Right cardiac atrium (tissue), 5 donors: ENCODE measurements at places on chromosomes 2 and 18. TPM values are rescaled to one million over a fixed set of nuclear protein-coding genes. Genes with fewer than 3 reads are reported as not detected.

- no peak for DNase-seq
Observed at GRCh38 chr2:107932979-107933378, 53.3 kb upstream of the SLC5A7 start.

SERPINB3 gene
- total RNA-seq, result not detected

GRCh38 chr2:10338270-10339188 is 35.8 kb downstream of the HPCAL1 start:
- DNase-seq, result no peak

DNA sequence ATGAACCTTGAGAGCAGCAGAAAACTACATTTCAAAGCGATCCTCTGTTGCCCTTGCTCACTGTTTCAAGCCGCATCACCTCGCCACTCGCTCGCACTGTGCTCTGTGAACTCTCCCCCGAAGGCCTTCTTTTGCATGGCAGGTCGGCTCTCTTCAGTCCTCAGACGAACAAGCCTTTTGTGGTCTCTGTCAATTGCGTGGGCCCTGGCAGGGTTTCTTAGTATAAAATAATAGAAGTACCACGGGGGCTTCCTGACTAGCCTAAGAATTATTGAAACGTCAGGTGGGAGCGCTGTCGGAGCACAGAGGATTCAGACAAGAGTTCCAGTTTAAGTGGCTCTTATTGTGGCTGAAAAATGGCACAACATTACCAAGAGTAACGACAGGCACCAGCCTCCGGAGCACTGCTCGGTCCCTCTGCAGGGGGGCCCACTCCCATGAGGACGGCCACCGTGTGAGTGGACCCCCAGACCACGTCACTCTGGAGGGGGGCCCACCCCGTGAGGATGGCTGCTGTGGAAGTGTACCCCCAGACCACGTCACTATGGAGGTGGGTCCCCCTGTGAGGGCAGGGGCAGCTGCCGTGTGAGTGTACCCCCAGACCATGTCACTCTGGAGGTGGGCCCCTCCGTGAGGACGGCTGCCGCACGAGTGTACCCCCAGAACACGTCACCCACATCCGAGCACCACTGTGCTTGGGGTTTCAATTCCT is 237.7 kb downstream of the HDAC4 start:
- DNase-seq, result peak; percentile 20

DNA sequence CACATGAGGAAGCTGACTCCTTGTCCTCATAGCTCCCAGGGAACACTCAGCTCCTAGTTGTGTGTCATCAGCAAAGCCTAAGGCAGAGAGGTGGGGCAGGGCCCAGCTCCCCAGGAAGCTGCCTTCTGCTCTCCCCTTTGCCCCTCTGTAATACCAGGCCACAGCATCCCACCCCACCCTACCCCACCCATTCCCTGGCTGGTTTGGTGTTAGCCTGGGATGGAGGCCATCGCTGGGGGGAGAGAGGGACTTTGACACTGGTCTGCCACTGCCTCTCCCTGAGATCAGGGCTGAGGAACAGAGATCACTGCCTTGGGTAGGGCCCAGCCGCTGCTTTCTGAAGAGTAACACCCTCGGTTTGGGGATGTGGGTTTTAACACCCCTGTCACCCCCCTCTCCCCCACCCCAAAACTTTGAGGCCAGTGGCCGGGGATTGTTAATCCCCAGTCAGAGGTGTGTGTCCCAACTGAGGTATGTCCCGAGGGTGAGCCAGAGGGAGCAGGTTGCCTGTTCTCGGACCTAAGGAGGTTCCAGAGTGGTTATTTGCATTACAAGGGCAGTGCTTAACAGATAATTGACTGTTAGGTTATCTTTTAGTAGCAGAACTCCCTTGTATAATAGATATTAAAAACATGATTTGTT is 41.4 kb downstream of the TET3 start:
- no peak for DNase-seq

POTEJ gene
- total RNA-seq, result 2.1 TPM

DNA sequence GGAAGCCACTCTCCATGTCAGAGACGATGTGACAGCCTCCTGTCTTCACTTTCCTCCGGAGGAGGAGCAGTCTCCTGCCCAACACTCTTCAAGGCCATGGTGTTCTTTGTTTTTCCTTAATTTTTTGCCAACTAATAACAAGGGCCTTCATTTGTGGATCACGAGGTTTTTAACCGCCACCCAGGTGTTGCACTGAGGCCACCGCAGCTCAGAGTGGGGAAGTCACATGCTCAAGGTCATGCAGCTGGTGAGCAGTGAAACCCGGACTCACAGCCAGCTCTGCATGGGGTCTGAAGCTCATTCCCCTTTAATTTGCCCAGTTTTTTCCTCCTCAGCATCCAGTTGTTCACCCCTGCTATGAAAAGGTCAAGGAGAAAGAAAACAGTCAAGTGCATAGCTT is 19.6 kb downstream of the ENOSF1 start:
- DNase-seq, result no peak

DNA sequence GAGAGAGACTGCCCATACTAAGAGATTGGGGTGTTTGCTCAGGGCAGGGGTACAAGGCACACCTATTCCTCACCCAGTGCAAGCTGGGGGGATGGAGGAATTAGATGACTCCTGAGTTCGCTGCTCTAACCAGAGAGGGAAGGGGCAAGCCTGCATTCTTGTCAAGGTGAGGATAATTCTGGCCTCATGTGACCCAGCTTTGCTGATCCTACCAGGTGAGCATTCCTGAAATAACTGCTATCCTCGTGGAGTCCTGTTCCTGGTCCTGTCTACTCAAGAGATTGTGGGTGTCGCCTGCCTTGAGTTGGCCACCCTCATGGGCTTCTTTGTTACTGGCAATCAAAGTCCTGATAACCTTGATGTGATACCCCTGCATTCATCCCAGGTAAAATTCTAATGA is 206.0 kb downstream of the SPP2 start:
- DNase-seq, result no peak

MC2R gene
- not detected for total RNA-seq

DNA sequence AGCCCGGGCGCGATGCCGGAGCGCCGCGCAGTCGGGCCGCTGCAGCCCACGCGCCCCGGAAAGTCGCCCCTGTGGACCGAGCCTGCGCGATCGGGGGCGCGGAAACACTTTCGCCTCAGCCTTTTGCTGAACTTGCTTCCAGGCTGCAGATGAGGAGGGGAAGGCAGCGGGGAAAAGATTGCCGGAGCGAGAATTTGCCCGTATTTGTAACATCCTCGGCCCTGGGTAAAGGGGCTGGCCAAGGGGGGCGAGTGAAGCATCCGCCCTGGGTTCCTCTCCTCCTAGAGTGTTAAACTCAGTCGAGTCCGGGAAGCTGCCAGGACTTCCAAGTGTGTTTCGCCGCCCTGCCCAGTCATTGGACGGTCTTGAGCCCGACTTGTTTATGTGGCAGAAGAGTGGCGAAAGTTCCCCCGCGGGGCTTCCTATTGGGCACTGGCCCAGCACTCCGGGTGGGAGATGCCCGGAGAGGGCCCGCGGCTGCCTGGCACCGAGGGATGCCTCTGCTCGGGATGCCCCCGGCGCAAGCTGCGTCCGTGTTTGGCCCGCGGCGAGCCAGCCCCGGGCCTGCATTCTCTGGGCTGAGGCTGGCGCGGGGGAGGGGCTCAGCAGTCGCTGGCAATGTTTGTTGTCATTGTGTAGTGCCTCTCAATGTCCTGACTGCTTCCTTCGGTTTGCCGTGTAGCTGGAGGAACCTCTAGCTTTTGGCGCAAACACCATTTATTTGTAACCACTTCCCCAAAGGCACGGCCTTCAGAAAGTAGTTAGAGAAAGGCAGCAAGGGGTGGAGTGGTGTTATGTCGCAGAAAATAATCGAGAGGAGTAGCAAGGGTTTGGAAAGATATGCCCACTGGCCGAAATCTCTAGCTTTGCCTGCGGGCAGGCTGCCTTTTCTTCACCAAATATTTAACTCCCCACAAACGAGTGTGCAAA is 1.1 kb downstream of the CYBRD1 start:
- peak; percentile 93 for DNase-seq

TTR gene
- total RNA-seq, result not detected

DNA sequence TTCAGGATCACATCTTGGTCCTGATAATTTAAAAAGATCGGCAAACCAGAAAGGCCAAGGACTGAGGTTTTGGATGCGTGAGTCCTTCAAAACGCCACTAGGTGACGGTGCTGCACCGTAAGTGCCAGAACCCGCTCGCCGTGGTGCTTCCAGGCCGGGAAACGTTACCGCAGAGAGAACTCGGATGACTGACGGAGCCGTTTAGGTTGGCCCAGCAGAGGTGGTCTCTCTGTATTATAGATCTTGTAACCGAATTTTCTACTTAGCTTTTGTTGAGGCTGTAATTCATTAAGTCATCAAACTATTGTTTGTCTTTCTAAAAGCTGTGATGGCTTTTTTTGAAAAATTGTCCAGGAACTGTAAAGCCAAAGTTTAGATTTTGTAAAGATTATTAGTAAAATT is 39.8 kb upstream of the ADCYAP1 start:
- peak; percentile 66 for DNase-seq

DNA sequence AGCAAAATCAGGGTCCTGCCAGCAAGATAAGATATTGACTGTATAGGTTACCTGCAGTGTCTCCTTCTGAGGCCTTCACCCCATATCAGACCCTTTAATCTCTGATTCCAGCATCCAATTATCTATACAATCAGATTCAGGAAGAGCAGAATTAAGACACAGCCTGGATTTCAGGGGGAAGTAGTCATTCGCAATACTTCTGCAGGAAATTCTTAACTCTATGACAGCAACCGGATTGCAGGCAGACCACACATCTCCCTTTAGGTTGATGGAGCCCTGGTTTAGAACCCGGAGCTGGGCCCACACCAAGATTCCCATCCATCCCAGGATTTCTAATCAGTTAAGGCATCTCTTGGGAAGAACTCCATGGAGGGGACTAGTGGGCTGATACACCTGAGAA is 9.5 kb downstream of the ARL4C start:
- no peak for DNase-seq

REG3A gene
- 1.9 TPM for total RNA-seq

DNA sequence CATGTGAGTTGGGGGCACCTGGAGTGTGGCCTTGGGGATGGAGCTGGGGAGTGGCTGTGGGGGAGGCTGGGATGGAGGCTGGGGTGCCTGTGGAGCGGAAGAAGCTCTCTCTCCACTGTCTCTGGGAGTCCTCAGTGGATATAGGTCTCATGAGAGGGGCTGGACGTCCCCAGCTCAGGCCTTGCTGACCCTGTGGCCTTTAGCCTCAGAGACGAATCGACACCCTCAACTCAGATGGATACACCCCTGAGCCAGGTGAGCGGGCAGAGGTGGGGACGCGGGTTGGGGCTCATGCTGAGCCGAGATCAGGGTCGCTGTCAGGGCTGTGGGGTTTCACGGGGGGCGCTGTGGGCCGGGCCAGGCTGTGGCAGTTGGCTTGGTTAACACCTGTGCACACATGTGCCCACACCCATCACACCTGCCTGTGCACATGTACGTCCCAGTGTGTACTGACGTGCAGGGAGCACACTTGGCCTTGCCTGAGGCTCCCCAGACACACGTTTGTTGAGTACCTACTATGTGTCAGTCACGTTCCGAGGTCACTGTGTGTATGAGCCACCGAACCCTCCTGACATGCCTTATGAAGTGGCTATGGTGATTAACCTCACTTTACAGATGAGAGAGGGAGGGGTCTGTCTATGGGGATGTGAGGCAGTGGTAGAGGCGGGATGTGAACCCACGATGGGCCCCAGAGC is 20.1 kb downstream of the ZAP70 start:
- no peak for DNase-seq

C2orf66 gene
- total RNA-seq, result not detected

MZT2A gene
- 46.8 TPM for total RNA-seq

DNA sequence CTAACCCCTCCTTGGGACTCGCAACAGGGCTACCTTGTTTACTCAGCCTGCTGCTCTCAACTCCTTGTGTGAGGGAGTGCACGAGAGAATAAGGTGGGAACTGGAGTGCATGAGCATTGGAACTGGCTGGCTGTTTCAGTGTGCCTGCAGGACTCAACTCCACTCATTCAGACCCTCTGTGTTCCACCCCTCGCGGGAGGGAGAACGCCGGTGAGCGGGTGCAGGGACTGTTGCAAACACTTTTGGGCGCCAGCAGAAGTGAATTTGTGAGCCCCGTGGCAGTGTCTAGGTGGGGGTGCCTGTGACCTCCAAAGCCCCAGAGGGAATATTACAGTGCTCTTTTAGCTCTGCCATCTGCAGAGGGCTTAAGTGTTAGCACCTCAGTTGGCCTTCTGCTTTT is 1978.3 kb upstream of the PIK3C3 start:
- DNase-seq, result peak; percentile 5

RNF144A gene
- total RNA-seq, result 10.3 TPM

DPP10 gene
- total RNA-seq, result not detected

DNA sequence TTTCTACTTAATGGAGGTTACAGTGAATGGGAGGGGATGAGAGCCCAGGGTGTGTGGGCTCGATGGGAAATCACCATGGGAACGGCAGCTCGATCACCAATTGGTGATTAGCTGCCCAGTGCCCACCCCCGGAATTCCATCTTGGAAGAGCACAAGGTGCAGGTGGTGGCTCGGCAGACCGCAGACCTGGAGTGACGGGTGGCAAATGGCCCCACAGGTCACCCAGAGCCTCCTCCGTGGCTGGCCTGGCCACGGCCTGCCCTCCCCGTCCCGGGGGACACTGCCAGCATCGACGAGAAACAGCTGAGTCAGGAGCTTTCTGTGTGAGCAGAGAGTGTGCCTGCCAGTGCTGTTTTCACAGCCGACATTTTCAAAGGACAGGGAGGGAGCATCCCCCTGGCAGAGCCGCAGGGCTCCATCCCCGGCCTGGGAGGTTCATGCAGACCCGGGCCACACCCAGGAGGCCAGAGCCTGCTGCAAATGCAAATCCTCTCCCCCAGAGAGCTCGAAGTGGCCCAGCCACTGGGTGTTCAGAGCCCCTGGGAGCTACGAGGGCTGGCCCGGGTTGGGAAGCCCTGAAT is 176.4 kb upstream of the MYT1L start:
- no peak for DNase-seq

GRCh38 chr18:10139783-10140410 is 226.1 kb downstream of the VAPA start:
- no peak for DNase-seq

DNA sequence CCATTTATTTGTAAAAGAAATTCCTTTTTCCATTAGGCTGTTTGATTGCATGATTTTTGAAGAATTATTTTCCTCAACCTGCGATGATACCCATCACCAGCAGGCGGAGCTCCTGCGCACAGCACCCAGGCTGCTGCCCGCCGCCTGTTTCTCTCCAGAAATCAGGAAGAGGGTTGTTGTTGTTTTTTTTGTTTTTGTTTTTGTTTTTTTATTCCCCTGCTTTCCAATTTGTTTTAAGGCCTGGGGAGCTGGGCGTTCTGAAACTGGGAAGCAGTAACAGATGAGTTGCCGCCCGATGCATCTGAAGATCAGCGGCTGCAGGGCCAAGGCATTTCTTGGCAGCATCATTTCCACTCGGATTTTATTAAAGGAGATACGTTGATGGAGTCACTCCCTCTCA is 132.1 kb downstream of the MBP start:
- peak; percentile 63 for DNase-seq

GRCh38 chr2:156399950-156400705 is 36.1 kb upstream of the GPD2 start:
- DNase-seq, result peak; percentile 88
